ENCODE measurements at places on chromosomes 6 and 20.

- no peak for DNase-seq
Observed at GRCh38 chr20:5550733-5551529, 199.3 kb upstream of the SHLD1 start.

- DNase-seq = no peak
Observed at GRCh38 chr20:54650052-54650719, 174.8 kb downstream of the DOK5 start.

DNA sequence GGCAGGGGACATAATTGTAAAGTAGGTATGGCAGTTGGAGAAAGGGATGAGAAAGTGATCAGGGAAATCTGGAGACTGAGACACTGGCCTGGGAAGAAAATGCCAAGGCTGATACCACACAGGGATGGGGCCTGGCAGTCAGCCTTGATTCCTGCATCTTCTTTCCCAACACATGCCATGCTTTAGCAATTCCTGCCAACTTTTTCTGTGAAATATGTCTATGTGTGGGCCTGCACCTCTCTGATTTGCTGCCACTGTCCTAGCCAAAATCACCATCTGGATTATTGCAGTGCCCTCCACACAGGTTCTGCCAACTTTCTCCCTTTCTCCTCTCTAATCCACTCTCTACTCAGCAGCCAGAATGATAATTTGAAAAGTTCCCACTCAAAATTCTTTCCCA lies 759.8 kb upstream of the CITED2 start:
- DNase-seq = no peak

GRCh38 chr6:150681578-150682395 lies 82.1 kb downstream of the PLEKHG1 start:
- no peak for DNase-seq

GRCh38 chr6:149852180-149852579 lies 12.0 kb downstream of the LRP11 start:
- DNase-seq = no peak

GRCh38 chr6:35955071-35955470 lies 34.2 kb upstream of the SRPK1 start:
- DNase-seq = no peak

Measured in WTC11 (cell line).